ENCODE measurements at places on chromosomes 16 and 17.

- DNase-seq: no peak
Measured at GRCh38 chr16:12675046-12675445, 128.6 kb downstream of the CPPED1 start.

GRCh38 chr17:14701886-14702285 is 401.0 kb downstream of the HS3ST3B1 start:
- DNase-seq: no peak

DNA sequence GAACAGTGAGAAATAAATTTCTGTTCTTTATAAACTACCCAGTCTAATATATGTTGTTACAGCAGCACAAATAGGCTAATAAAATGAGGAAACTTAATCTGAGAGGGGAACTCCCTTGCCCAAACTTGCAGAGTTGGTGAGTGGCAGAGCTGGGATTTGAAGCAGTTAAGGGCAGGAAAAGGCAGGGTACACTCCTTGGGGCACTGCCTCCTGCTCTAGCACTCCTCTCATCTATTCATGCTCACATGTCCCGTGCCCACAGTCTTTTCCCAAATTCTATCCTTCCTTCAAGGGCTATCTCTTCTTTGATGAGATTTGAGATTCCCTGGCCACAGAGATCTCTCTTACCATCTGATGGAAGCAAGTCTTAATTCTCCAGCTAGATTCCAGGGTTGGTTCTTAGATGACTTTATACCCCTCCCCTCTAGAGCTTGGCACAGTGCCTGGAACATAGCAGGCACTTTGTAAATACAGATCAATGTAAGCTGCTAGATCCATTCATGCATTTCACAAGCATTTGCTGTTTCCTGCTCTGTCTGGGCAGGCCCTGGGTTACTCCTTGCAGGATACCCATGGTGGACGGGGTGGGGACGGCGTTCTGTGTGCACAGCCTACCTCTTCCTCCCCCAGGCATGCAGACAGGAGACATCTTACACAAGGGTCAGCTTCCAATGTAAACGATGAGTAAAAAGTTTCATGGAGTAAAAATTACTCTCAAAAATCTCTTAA is 39.2 kb upstream of the ABCC12 start:
- DNase-seq: no peak

GRCh38 chr17:50079334-50080095 is 15.6 kb upstream of the PDK2 start:
- DNase-seq: no peak

DNA sequence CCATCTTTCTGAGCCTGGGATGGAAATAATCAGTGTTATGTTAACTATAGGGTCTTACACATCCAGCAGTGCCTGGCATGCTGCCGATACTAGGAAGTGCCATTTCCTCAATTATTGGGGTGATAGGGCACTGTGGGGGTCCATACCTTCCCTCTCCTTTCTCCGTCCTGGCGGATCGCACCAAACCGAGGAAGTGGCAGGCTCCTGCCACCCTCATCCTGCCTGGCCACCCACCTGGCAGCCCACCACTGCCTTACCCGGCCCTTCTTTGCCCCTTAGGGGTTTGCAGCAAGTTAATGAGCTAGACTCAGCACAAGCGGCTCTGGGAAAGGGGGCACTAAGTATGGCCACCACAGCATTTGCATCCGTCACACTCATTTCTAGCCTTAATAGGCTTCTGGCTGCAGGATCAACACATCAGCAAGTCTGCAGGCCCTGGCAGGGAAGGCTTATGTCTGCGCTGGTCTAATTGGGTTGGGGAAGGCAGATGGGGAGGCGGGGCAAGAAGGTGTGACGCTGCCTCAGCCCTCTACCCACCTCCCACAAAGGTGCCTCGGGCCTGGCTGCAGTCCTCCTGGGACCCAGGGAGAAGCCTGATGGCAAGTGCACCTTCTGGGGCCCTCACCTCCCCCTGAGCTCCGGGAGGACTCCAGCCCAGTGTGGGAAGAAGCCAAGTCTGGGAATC is 28.6 kb downstream of the DCAKD start:
- DNase-seq: no peak

GRCh38 chr16:69796285-69797118 is 34.4 kb downstream of the WWP2 start:
- no peak for DNase-seq

- DNase-seq: no peak
Measured at GRCh38 chr16:31273676-31274075, 13.9 kb downstream of the ITGAM start.
